CD4-positive, alpha-beta T cell (primary cell): ENCODE measurements at places on chromosomes 2 and 18. TPM values are rescaled to one million over a fixed set of nuclear protein-coding genes. Genes with fewer than 3 reads are reported as not detected.

YIPF4 gene
- total RNA-seq: 7.7 TPM

MARCO gene
- 0.22 TPM for total RNA-seq

GAL3ST2 gene
- 1.9 TPM for total RNA-seq

NEB gene
- total RNA-seq: 1.8 TPM

PPP1CB gene
- total RNA-seq: 290 TPM

- H3K4me1 ChIP-seq: no peaks in the 10 kb centered on the region
- no peaks in the 10 kb centered on the region for H3K27me3 ChIP-seq
Measured at GRCh38 chr2:62176801-62177200, 19.1 kb upstream of the B3GNT2 start.

- no peaks in the 10 kb centered on the region for H3K4me1 ChIP-seq
- H3K27ac ChIP-seq: no peak overlapping the region
- no peak overlapping the region for H3K4me3 ChIP-seq
- no peak for DNase-seq
Measured at GRCh38 chr2:189249171-189249570, 69.6 kb upstream of the COL5A2 start.

DNA sequence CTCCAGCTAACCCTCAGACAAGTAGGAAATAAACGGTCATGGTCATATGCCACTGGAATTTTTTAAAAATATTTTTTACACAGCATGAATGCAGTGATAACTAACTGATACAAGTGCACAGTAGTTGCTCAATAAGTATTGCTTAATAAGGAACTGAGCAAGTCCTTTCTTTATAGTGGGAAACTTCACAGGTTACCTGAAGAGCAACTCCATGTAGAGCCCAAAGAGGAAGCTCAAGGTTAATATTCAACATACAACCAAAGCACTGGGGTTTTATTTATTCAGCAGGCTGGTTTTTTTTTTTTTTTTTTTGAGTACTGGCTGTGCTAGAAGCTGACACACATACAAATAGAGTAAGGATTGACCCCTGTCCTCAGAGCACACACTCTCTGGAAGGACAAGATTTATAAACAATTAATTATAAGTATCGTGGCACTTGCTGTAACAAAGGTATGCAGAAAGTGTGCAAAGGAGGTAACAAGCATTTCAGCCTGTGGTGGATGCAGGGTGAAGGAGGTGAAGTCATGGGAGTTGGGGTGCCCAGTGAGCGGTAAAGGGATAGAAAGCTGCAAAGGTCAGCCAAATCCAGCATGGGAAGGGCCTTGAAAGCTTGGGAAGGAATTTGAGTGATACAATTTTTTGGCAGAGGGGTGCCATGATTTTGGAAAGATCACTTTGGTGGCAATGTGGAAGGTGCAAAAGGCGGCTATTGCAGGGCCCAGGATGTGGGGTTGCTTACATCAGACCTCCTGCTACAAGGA is 52.7 kb downstream of the ATOH8 start:
- H3K27ac ChIP-seq: no peak overlapping the region
- H3K36me3 ChIP-seq: no peaks in the 10 kb centered on the region
- DNase-seq: no peak
- no peak overlapping the region for H3K4me3 ChIP-seq

DNA sequence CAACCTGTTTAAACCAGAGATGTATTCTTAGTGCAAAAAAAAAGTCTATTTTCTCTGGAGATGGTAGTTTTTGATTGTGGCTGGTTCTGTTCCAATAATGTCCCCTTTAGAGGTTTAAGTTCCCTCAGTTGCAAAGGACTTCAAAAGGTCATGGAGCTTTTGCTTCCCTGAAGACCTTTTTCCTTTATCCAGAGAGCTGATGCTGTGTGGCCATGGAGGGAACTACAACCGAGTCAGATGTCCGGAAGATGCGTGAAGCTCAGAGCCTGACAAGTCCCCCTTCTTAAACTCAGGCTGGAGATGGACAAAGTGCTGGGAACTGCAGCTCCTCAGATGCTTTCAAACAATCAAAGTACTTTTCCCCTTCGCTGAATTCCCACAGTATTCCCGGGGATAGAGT is 176.1 kb downstream of the TMEM18 start:
- no peaks in the 10 kb centered on the region for H3K27me3 ChIP-seq
- H3K36me3 ChIP-seq: no peaks in the 10 kb centered on the region
- DNase-seq: no peak
- no peak overlapping the region for H3K27ac ChIP-seq

- H3K4me1 ChIP-seq: no peaks in the 10 kb centered on the region
- DNase-seq: no peak
- no peak overlapping the region for H3K4me3 ChIP-seq
- H3K27ac ChIP-seq: no peak overlapping the region
- no peaks in the 10 kb centered on the region for H3K36me3 ChIP-seq
Measured at GRCh38 chr18:73778032-73778359, 369.6 kb downstream of the FBXO15 start.

GRCh38 chr2:20582600-20583221 is 68.2 kb downstream of the HS1BP3 start:
- no peaks in the 10 kb centered on the region for H3K4me1 ChIP-seq
- no peaks in the 10 kb centered on the region for H3K27me3 ChIP-seq
- no peak overlapping the region for H3K27ac ChIP-seq
- DNase-seq: no peak

DNA sequence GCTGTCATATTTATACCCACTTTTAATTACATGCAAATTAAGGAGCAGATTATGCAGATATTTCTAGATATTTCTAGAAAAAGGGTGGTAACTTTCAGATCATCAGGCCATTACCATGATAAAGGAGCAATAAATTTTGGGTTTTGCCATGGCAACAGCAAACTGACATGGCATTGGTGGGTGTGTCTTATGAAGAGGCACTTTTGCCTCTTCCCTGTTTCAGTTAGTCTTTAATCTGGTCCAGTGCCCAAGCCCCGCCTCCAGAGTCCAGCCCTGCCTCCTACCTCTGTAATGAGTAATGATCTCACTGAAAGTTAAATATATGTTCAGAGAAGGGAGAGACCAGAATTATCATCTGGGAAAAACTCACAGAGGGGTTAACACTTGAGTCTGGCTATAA is 124.8 kb downstream of the SCG2 start:
- no peak overlapping the region for H3K4me3 ChIP-seq
- H3K4me1 ChIP-seq: no peaks in the 10 kb centered on the region
- no peak for DNase-seq
- H3K27ac ChIP-seq: no peak overlapping the region

DNA sequence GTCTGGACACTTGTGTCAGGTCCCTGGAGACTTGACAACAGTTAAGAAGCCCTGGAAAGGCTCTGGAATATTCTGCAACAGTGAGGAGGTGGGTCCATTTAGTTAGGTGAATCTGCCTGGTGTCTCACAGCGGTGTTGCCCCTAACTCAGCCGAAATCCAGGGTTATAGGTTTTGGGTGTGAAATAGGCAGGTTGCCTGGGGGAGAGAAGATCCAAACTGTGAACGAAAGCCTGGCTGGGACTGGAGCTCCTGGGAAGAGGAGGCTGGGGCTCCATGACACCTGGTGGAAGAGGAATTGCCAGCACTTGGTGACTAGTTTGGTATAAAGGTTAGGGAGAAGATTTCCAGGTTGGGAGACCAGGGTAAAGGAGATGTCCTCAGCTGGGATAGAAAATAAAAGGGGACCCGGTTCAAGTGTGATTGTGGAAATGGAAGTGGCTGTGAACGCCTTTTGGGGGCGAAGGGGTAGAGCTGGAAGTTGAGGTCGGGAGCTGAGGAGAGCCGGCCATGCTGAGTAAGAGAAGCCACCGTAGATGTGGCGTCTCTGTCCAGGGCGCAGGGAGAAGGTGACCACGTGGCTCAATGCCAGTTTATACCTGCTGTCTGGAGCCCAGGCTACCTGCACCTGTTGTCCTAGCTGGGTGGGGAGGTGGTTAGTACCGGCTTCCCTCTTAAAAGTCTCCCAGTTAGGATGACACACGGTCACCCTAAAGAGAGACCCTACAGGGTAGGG is 3.0 kb upstream of the GAREM2 start:
- H3K4me3 ChIP-seq: no peak overlapping the region
- H3K4me1 ChIP-seq: peaks cover 22% of the 10 kb centered on the region
- no peak for DNase-seq
- H3K27ac ChIP-seq: no peak overlapping the region

- no peaks in the 10 kb centered on the region for H3K36me3 ChIP-seq
- no peak overlapping the region for H3K4me3 ChIP-seq
- no peak for DNase-seq
- H3K27me3 ChIP-seq: no peaks in the 10 kb centered on the region
- no peaks in the 10 kb centered on the region for H3K4me1 ChIP-seq
- no peak overlapping the region for H3K27ac ChIP-seq
Measured at GRCh38 chr2:228600265-228600664, 418.8 kb upstream of the SPHKAP start.

DNA sequence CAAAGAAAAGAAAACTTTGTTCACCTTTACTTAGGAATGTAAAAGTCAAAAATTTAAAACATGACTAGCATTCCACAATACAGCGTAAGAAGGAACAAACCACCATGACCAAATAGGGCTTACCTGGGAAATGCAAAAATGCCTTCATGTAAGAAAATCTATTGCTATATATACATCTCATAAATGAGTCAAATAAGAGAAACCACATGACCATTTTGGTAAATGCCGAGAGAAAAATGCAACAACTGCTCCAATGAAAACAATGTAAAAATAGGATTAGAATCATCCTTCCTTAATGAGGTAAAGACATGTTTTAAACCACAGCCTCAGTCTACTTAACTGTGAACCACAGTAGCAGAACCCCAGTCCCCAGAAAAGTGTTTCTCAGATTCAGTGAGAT is 49.4 kb downstream of the TGOLN2 start:
- no peak overlapping the region for H3K4me3 ChIP-seq
- DNase-seq: no peak
- H3K4me1 ChIP-seq: no peaks in the 10 kb centered on the region
- H3K36me3 ChIP-seq: no peaks in the 10 kb centered on the region
- H3K27ac ChIP-seq: no peak overlapping the region
- H3K27me3 ChIP-seq: peaks cover 6% of the 10 kb centered on the region

- no peak for DNase-seq
- H3K4me3 ChIP-seq: no peak overlapping the region
- no peaks in the 10 kb centered on the region for H3K4me1 ChIP-seq
- H3K27me3 ChIP-seq: no peaks in the 10 kb centered on the region
Measured at GRCh38 chr2:231132129-231132528, 7.3 kb upstream of the HTR2B start.

DNA sequence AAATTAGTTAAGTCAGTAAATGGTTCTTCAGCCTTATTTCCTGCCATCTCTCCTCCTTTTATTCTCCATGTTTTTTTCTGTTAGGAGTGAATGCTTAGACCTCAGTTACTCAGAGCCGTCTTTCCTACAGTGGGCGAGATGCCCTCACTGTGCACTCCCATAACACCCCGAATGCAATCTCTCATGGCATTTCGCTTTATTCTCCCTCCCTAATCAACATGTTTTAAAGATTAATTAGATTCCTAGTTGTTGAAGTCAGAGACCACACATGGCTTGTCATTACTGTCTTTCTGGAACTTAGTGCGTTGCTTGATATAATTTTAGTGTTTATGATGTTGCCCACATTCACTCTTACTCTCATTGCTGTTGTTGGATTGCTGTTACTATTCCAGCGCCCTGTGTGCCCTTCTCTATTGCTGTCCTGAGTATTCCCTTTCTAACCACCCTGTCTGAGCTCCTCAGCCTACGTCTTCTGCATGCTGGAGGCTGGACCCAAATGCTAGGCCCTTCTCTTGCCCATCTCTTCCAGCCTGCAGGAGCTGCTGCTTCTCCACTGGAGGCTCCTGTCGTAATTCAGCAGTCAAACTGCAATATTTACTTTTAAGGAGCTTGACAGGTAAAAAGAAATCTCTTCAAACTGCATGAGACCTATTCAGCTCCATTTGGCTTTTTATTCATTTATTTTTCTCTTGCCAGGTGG is 99.3 kb downstream of the MAP2 start:
- DNase-seq: no peak
- H3K4me1 ChIP-seq: no peaks in the 10 kb centered on the region
- no peak overlapping the region for H3K4me3 ChIP-seq
- no peak overlapping the region for H3K27ac ChIP-seq

DNA sequence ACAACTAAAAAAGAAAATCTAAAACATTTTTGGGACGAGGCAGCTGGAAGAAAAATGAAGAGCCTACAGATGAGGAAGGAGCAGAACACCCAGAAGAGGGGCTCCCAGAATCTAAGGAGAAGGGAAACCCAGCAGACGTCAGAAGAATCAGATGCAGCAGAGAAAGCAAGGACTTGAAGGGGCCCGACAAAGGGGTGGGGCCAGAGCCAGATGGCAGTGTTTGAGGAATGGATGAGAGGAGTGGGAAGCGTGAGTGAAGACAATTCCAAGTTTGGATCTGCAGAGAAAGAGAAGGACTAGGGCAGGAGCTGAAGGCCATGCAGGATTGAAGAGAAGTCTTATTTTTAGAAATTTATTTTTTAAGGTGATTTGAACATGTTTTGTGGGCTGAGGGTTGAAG is 19.3 kb downstream of the PTMA start:
- H3K27ac ChIP-seq: no peak overlapping the region
- H3K27me3 ChIP-seq: no peaks in the 10 kb centered on the region
- DNase-seq: no peak
